Stimulated activated naive B cell treated with anti-CD40 and anti-IgM and Interleukin-4, amounts not matched to agents 10 μg/mL and 1 μg/mL and 100 μg/mL, for 72 hours (primary cell): ENCODE measurements at places on chromosomes 2 and 18.

- H3K27ac ChIP-seq: no peak overlapping the region
- peaks cover 47% of the 10 kb centered on the region for H3K4me1 ChIP-seq
- no peaks in the 10 kb centered on the region for H3K27me3 ChIP-seq
- H3K4me3 ChIP-seq: no peak overlapping the region
- H3K36me3 ChIP-seq: peaks cover 9% of the 10 kb centered on the region
These were observed 49.6 kb downstream of the EML4 start for GRCh38 chr2:42218712-42219111.

DNA sequence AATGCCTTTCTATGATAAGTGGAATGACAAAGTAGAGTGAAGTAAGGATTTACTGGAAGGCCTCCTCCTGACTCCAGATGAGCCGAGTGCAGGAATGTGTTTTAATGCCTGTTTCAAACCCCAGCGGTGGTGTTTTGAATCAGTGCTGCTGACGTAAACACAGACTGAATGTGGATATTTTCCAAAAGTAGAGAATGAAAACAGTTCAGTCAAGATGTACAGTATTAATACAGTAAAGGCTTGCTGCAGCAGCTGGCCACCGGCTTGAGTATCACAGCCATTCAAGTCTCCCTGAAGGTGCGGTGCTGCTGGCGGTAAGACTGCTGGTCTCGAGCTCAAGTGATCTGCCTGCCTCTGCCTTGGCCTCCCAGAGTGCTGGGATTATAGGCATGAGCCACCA is 46.7 kb downstream of the ARHGAP28 start:
- no peak overlapping the region for H3K27ac ChIP-seq
- H3K4me1 ChIP-seq: no peaks in the 10 kb centered on the region
- H3K27me3 ChIP-seq: no peaks in the 10 kb centered on the region
- DNase-seq: no peak
- H3K36me3 ChIP-seq: no peaks in the 10 kb centered on the region

GRCh38 chr2:109175350-109175678 is 46.3 kb downstream of the SH3RF3 start:
- peaks cover 7% of the 10 kb centered on the region for H3K4me1 ChIP-seq
- H3K27me3 ChIP-seq: no peaks in the 10 kb centered on the region
- H3K4me3 ChIP-seq: no peak overlapping the region
- no peak overlapping the region for H3K27ac ChIP-seq
- peaks cover 4% of the 10 kb centered on the region for H3K36me3 ChIP-seq

DNA sequence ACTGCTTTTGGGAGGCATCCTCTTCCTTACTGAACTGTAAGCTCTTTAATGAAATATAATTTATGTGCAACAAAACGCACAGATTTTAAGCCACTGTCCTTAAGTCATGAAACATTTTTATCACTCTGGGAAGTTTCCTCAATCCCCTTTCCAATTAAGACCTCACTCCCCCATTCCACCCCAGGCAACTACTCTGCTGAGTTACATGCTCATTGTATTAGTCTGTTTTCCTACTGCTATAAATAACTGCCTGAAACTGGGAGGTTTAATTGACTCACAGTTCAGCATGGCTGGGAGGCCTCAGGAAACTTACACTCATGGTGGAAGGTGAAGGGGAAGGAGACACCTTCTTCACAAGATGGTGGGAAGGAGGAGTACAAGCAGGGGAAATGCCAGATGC is 46.5 kb upstream of the KCNE4 start:
- H3K27ac ChIP-seq: no peak overlapping the region
- H3K4me1 ChIP-seq: no peaks in the 10 kb centered on the region
- no peak overlapping the region for H3K4me3 ChIP-seq
- H3K27me3 ChIP-seq: peaks cover 8% of the 10 kb centered on the region
- DNase-seq: no peak

- H3K36me3 ChIP-seq: no peaks in the 10 kb centered on the region
- peaks cover 11% of the 10 kb centered on the region for H3K27me3 ChIP-seq
- no peak overlapping the region for H3K27ac ChIP-seq
- no peaks in the 10 kb centered on the region for H3K4me1 ChIP-seq
- H3K4me3 ChIP-seq: no peak overlapping the region
These were observed 23.7 kb upstream of the GCG start for GRCh38 chr2:162175714-162176113.

DNA sequence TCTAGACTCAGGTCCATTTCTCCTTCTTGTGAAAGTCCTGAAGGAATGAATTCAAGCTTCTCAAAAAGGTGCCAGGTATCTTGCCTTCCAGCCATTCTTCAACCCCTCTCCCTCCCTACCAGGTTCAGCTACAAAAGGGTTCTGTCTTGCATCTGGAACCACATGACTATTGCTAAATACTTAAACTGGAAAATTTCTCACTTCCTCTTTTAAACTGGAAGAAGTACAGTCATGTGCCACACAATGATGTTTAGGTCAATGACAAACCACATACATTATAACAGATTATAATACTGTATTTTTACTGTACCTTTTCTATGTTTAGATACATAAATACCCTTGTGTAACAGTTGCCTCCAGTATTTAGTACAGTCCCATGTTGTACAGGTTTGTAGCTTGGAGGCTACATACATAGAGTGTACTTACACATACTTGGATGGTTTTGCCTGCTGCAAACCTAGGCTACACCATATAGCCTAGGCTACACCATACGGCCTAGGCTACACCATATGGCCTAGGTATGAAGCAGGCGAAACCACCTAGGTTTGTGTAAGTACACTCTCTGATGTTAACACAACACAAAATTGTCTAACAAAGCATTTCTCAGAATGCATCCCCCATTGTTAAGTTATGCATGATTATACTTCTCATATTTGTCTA is 142.0 kb upstream of the DNMT3A start:
- H3K4me3 ChIP-seq: no peak overlapping the region
- H3K4me1 ChIP-seq: peaks cover 11% of the 10 kb centered on the region
- no peak overlapping the region for H3K27ac ChIP-seq
- peaks cover 9% of the 10 kb centered on the region for H3K36me3 ChIP-seq
- no peaks in the 10 kb centered on the region for H3K27me3 ChIP-seq

GRCh38 chr2:159550231-159550630 is 66.1 kb downstream of the BAZ2B start:
- no peak overlapping the region for H3K4me3 ChIP-seq
- no peak for DNase-seq
- H3K27ac ChIP-seq: no peak overlapping the region
- H3K27me3 ChIP-seq: no peaks in the 10 kb centered on the region

DNA sequence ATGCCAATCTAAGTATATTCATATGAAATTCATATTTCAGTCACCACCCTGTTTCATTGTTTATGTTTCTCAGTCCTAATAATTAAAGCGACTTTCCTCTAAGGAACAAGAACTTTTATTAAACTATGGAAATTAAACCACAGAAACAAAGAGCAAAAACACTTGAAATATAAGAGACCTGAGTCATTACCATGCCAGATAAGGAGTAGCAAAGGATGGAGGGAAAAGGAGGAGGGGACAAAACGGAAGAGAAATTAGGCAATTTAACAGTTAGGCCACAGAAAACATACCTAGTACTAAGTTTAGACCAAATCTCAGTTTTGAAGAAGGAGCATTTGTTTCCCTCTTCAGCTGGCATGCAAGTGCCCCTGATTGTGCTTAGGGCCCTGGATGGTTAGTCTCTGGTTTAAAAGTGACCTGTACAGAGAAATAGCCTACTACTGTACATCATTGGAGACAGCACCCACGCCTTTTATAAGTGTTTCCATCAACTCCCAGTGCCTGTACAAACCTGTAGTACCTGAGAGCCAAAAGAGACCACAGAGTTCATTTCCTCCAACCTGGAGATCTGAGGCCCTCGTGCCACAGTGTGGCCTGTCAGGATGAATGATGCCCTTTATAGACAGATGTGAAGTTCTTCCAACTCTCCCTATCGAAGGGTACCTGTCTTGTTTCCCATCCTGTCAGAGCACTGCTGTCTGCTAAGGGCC is 74.5 kb downstream of the SPATS2L start:
- no peak for DNase-seq
- no peaks in the 10 kb centered on the region for H3K4me1 ChIP-seq
- H3K27ac ChIP-seq: no peak overlapping the region
- H3K36me3 ChIP-seq: no peaks in the 10 kb centered on the region
- no peak overlapping the region for H3K4me3 ChIP-seq

DNA sequence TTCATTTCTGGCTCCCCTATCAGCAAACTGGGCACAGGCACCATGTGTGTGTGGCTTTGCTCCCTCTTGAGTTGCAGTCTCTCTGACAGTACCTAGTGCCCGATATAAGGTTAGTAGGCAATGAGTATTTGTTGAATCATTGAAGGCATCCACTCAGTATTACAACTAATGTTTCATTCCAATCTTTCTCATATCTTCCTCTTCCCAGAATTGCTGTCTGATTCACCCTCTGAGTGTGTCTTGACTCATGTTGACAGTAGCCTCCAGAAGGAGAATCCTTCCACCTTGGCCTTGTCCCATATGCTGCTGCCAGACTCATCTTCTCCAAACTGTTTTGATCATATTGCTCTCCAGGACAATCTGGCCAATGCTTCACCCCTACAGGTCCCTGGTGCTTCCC is 202.5 kb downstream of the LRRTM1 start:
- no peak for DNase-seq
- no peak overlapping the region for H3K27ac ChIP-seq
- no peak overlapping the region for H3K4me3 ChIP-seq
